ENCODE measurements at places on chromosomes 5 and 9.

- DNase-seq: no peak
Measured at GRCh38 chr9:80437091-80437640, 865.4 kb downstream of the TLE4 start.

DNA sequence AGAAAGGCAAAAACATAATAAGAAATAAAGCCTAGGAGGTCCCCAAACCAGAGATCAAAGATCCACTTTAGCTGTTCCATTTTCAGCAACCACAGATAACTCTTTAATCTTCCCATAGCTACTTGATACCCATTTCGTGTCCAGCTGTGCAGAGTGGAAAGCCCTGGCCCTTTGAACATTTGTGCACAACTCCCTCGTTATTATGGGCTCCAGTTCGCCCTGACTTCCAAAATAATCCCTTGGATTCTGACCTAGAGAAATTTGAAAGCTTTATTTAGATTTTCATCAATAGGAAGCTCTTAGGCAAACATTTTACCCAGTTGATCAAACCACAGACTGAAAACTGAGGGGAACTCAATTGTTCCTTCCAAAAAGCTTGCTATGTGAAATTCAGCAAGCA lies 4.8 kb downstream of the MYOT start:
- no peak for DNase-seq

GRCh38 chr9:108125625-108126024 lies 636.1 kb upstream of the KLF4 start:
- no peak for DNase-seq

- no peak for DNase-seq
Measured at GRCh38 chr5:102018279-102018678, 277.8 kb downstream of the SLCO4C1 start.

DNA sequence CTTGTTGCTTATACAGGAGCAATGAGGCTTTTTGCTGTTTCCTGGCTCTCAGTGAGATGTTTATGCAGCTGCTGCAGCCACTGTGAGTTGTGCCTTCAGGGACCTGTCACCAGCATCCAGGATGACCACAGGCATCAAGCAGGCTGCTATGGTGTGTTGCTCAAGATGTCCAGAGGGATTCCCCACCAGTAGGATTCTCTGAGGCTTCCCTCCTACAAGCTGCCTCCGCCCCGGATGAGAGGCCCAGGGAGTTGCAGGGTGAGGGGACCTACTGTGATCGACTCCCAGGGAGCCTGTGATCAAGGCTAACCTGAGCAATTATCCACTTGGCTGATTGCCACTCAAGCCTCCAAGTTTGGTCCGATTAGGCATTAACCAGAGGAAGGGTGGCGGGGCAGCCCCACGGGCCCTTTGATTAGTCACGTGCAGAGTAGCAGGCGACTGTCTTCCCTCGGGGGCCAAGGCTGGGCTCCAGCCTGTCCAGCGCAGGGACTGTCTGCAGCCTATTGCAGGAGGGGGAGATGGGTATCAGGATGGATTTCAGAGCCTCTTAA lies 1.8 kb upstream of the FAT2 start:
- peak; percentile 75 for DNase-seq
